ENCODE measurements at places on chromosomes 7 and 10. TPM values are rescaled to one million over a fixed set of nuclear protein-coding genes. Genes with fewer than 3 reads are reported as not detected.

- no peaks in the 10 kb centered on the region for H3K27me3 ChIP-seq
- no peak overlapping the region for H3K4me3 ChIP-seq
- no peaks in the 10 kb centered on the region for H3K4me1 ChIP-seq
- no peaks in the 10 kb centered on the region for H3K36me3 ChIP-seq
Measured at GRCh38 chr7:142571581-142571980, 177.7 kb upstream of the PRSS1 start.

- no peak overlapping the region for H3K4me3 ChIP-seq
- peak; percentile 43 for DNase-seq
- H3K27me3 ChIP-seq = no peaks in the 10 kb centered on the region
- H3K4me1 ChIP-seq = peaks cover 2% of the 10 kb centered on the region
- H3K27ac ChIP-seq = no peak overlapping the region
Measured at GRCh38 chr10:131174651-131175540, 136.6 kb downstream of the TCERG1L start.

- H3K36me3 ChIP-seq = no peaks in the 10 kb centered on the region
- H3K4me3 ChIP-seq = no peak overlapping the region
- no peak for DNase-seq
- H3K27me3 ChIP-seq = no peaks in the 10 kb centered on the region
- H3K4me1 ChIP-seq = no peaks in the 10 kb centered on the region
- no peak overlapping the region for H3K27ac ChIP-seq
Measured at GRCh38 chr7:96701258-96701657, 8.4 kb downstream of the SEM1 start.

DNA sequence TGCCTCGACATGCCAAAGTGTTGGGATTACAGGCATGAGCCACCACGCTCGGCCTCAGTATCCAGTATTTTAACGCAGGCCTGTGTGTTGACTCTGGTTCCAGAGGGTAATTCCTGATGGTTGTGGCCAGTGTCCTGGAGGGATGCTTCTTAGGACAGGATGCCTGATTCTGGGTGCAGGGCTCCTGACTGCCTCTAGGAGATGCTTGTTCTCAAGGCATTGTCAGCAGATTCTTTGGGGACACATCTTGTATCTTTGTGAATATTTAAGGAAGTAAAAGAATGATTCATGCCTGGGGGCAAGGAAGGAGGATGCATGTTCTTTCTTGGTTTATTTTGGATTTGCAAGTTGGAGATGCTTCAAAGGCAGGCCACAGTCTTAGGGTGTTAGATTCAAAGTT lies 2.2 kb downstream of the ZDHHC4 start:
- no peak overlapping the region for H3K27ac ChIP-seq
- H3K4me3 ChIP-seq = no peak overlapping the region
- no peaks in the 10 kb centered on the region for H3K4me1 ChIP-seq
- DNase-seq = no peak
- peaks cover 23% of the 10 kb centered on the region for H3K36me3 ChIP-seq

DNA sequence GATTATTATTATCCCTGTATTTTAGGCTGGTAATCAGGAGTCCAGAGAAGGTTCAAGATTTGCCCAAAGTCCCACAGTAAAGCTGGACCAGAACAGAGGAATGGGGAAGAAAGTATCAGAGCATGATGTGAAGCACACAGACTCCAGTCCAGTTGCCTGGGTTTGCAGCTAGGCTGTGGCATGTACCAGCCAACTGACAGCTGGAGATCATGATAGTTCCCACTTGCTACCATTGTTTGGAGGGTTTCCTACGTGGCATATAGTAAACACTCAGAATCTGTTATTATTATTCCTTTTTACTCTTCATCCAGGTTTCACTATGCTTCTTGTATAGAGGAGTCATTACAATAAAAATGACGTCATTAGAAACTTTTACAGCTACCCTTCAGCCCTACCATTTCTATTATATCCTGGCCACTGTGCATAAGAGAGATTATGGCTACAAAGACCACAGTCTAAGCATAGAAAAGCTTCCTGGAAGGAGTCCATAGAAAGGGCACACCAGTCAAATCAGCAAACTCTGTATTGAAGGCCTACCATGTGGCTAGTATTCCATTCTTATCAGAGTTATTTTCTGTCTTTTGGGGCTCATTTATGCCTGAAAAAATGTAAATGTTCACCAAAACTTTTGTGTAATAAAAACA lies 66.6 kb downstream of the MTPN start:
- no peaks in the 10 kb centered on the region for H3K4me1 ChIP-seq
- no peak overlapping the region for H3K27ac ChIP-seq
- H3K27me3 ChIP-seq = no peaks in the 10 kb centered on the region
- H3K4me3 ChIP-seq = no peak overlapping the region
- no peaks in the 10 kb centered on the region for H3K36me3 ChIP-seq
- DNase-seq = no peak

DNA sequence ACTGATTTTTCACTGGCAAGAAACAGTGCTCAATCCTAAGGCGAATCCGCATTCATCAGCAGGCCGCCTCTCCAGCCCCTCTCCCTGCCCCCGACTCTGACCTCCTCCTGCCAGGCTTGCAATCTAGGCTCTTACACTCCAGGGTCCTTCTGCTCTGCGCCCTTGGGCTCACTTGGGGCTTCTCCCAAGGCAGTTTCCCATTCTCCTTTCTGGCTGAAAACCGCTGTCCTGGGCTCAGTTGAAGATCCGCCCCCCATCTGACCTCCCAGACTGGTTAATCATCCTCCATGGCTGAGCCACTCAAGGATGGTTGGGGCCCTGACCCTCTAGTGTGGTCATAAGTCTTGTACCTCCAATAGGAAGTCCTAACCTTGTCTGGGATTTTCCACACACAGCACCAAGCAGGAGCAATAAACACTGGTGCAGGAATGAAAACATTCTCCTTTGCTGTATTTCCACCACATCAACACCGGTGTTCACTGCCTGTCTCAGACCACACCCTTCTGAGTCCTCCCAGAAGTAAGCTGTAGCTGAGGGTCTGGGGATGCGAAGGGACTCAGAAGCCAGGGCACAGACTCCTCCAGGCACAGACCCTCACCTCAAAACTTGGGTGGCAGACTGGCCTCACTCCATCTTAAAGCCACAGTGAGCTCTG lies 42.4 kb downstream of the TNS3 start:
- H3K36me3 ChIP-seq = no peaks in the 10 kb centered on the region
- H3K27ac ChIP-seq = no peak overlapping the region
- peaks cover 35% of the 10 kb centered on the region for H3K4me1 ChIP-seq

DNA sequence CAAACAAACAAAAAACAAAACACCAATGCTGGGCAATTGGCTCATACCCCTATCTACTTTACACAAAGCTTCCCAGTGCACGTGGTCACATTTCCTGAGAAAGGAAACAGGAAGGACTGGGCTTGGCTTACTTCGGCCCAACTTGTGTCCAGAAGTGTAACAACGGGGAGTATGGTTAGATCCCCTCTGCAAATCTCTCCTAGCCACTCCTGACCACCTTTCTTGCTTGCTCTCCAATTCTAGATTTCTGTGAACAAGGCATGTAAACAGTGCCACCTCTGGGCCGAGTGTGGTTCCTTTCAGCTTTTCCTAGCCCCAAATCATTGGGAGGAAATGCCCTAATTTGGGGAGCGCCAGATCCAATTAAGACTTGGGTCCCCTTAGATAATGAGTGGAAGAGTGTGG lies 21.0 kb upstream of the FRAT2 start:
- H3K27me3 ChIP-seq = no peaks in the 10 kb centered on the region
- H3K4me3 ChIP-seq = no peak overlapping the region
- peak; percentile 58 for DNase-seq

DNA sequence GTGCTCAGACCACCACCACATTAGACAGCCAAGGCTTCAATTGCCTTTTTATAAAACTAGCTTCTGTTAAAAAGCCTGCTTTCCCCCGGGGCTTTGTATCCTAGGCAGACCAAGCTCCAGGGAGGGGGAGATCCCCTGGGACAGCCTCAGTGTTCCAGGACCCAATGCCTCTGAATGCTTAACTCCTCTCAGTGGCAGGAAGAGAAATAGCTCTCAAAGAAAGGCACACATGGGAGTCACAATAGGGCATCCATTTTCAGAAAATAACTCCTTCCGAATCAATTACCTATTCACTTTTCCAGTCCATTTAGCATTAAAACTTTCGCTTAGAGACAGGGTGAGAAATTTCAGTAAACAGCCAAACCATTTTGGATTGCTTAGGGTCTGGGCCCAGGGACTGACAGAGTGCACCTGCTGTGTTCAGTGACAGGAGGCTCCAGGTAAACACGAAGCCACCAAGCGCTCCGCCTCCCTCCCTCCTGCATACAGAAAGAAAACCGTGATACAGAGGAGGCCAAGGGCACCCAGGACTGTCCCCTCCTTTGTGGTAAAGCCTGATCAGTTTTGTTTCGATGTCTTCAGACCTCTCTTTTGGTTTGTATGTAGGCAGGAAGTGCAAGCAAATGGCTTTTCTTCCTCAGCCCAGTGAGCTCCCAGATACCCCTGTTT lies 599.7 kb downstream of the KCNMA1 start:
- H3K36me3 ChIP-seq = no peaks in the 10 kb centered on the region
- no peaks in the 10 kb centered on the region for H3K4me1 ChIP-seq
- no peak overlapping the region for H3K27ac ChIP-seq
- no peak overlapping the region for H3K4me3 ChIP-seq
- DNase-seq = no peak

GRCh38 chr10:60827791-60828488 lies 49.7 kb downstream of the CDK1 start:
- H3K27me3 ChIP-seq = no peaks in the 10 kb centered on the region
- no peak overlapping the region for H3K27ac ChIP-seq
- H3K36me3 ChIP-seq = no peaks in the 10 kb centered on the region
- no peaks in the 10 kb centered on the region for H3K4me1 ChIP-seq
- DNase-seq = no peak
- H3K4me3 ChIP-seq = no peak overlapping the region

DNA sequence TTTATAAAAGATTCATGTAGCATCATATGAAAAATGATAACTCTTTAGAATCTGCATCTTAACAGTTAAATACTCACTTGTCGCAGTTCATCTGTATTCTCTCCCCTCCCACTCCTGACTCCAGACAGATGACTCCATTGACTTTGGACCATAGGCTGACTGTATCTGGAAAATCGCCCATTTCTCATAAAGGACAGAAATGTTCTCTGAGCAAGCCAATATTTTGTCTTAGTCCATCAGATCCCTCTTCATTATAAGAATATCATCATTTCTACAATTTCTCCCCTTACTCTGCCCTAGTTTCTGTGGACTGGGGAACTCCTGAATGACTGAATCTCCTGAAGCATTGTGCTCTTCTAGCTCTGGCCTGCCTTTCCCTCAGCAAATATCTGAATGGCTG lies 125.4 kb downstream of the SEMA3D start:
- H3K27me3 ChIP-seq = no peaks in the 10 kb centered on the region
- no peak overlapping the region for H3K27ac ChIP-seq
- no peak overlapping the region for H3K4me3 ChIP-seq

GRCh38 chr7:79876848-79877252 lies 257.8 kb upstream of the GNAI1 start:
- no peak for DNase-seq
- no peaks in the 10 kb centered on the region for H3K4me1 ChIP-seq
- H3K27me3 ChIP-seq = no peaks in the 10 kb centered on the region

DNA sequence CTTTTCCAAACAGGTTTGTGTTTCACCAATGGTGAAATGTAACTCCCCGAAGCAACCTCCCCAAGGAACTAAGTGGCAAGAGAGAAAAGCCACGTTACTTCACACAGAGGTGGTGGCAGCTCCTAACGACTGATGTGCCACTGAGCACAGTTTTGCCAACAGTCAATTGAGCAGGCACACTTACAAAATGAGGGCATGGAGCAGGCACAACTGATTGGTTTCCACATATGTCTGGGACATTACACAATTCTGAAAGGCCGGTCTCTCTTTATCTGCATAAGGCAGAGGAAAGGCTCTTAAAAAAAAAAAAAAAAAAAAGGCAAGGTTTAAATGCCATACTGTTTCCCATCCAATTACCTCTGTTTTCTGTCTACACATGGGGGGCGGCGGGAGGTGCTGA lies 86.7 kb downstream of the GFRA1 start:
- no peak for DNase-seq
- H3K27ac ChIP-seq = no peak overlapping the region
- no peaks in the 10 kb centered on the region for H3K27me3 ChIP-seq
- no peaks in the 10 kb centered on the region for H3K4me1 ChIP-seq
- no peaks in the 10 kb centered on the region for H3K36me3 ChIP-seq
- H3K4me3 ChIP-seq = no peak overlapping the region

DNA sequence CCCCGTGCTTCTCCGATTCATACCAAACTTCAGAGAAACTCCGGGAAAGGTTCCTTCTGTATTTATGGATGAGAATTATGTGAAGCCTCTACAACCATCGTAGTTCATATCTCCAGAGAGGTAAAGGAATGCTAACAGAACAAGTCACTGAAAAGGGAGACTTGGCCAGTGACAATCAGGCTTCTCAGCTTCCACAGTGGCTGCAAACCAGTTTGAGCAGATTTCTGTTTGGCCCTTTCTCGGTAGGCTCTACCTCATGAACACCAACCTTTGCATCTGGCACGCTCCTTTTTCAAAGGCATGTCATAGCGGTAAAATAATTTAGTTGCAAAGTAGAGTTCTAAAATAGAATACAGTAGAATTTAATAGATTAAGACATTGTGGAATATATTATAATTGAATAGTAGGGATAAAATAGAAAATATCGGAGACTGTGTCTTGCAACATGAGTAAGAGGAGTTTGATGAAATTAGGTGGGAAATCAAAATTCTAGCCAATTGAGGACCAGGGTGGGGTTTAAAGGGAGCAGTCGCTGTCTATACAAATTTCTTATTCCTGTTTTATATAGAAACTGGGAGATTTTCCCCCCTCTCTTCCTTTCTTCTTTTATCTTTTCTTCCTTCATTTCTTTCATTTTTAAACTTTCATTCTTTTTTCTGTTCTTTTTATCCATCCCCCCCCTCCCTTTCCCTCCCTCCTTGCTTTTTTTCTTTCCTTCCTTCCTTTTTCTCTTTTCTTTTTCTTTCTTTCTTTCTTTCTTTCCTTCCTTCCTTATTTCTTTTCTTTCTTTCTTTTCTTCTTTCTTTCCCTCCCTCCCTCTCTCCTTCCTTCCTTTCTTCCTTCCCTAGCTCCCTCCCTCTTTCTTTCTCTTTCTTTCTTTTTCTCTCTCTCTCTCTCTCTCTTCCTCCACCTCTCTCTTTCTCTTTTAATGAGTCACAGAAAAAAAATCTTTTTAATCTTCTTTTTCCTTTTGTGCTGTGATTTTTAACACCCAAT lies 161.5 kb upstream of the KLF6 start:
- H3K4me1 ChIP-seq = no peaks in the 10 kb centered on the region
- H3K27ac ChIP-seq = no peak overlapping the region
- no peaks in the 10 kb centered on the region for H3K27me3 ChIP-seq
- no peaks in the 10 kb centered on the region for H3K36me3 ChIP-seq
- no peak overlapping the region for H3K4me3 ChIP-seq

- no peaks in the 10 kb centered on the region for H3K4me1 ChIP-seq
- no peaks in the 10 kb centered on the region for H3K27me3 ChIP-seq
- H3K36me3 ChIP-seq = no peaks in the 10 kb centered on the region
- H3K27ac ChIP-seq = no peak overlapping the region
- H3K4me3 ChIP-seq = no peak overlapping the region
Measured at GRCh38 chr10:33046792-33047191, 88.8 kb upstream of the ITGB1 start.

Gene PLPP4
- 0.27 TPM for polyA plus RNA-seq

Gene PNLIPRP3
- polyA plus RNA-seq = not detected

Gene FOXI2
- 1.0 TPM for polyA plus RNA-seq

Data from H1 (cell line).